BJ (cell line): ENCODE measurements at places on chromosomes 6 and 20.
A peak's percentile ranks its signal among the peaks of the same experiment; 100 is the strongest.

- DNase-seq, result peak; percentile 52
Observed at GRCh38 chr6:85418059-85418458, 31.8 kb upstream of the NT5E start.

- DNase-seq, result no peak
Observed at GRCh38 chr6:23696992-23697391, 429.0 kb upstream of the NRSN1 start.

GRCh38 chr6:21856456-21856825 is 262.9 kb downstream of the SOX4 start:
- peak; percentile 30 for DNase-seq

- no peak for DNase-seq
Observed at GRCh38 chr20:16057651-16058050, 515.6 kb downstream of the KIF16B start.

- no peak for DNase-seq
Observed at GRCh38 chr6:114164207-114164606, 178.6 kb downstream of the HS3ST5 start.

DNA sequence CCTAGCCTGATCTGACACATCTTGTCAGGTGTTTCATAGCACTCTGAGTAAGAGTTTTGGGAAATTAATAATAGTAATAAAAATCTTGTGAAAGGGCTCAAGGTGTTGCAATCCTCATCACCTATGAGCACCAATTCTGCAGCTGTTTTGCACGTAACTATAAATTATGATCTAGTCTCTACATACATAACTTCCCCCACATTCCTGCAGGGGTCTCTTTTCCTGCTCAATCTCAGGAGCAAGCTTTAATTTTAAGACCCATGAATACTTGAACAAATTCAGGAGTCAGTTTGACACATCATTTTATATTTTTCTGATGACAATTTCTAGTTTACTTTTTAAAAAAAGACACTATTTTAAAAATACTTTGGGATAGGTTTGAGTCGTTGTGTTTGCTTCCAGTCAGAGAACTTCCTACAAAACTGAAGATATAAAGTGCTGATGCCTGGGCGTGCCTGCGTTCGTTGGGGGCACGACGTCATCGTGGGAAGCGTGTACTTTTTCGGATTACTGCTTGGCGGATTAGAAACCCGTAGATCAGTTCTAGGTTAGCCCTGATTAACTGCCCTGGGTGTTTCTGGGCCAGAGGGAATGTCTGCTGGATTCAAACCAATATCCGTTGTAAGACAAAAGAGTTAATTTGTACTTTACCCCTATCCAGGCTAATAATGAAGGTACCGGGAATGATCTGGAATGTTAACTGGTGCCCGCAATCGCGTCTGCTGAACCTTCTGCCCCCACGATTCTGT is 1.0 kb upstream of the E2F3 start:
- DNase-seq, result no peak

GRCh38 chr6:115865914-115866313 is 194.8 kb downstream of the FRK start:
- no peak for DNase-seq

GRCh38 chr6:37643851-37644672 is 53.6 kb downstream of the MDGA1 start:
- DNase-seq, result no peak
